NCI-H187 (cell line): ENCODE measurements at places on chromosomes 1 and 21.
A peak's percentile ranks its signal among the peaks of the same experiment; 100 is the strongest.

GRCh38 chr1:32901823-32902534 is 790 bp upstream of the TMEM54 start:
- no peak for DNase-seq

DNA sequence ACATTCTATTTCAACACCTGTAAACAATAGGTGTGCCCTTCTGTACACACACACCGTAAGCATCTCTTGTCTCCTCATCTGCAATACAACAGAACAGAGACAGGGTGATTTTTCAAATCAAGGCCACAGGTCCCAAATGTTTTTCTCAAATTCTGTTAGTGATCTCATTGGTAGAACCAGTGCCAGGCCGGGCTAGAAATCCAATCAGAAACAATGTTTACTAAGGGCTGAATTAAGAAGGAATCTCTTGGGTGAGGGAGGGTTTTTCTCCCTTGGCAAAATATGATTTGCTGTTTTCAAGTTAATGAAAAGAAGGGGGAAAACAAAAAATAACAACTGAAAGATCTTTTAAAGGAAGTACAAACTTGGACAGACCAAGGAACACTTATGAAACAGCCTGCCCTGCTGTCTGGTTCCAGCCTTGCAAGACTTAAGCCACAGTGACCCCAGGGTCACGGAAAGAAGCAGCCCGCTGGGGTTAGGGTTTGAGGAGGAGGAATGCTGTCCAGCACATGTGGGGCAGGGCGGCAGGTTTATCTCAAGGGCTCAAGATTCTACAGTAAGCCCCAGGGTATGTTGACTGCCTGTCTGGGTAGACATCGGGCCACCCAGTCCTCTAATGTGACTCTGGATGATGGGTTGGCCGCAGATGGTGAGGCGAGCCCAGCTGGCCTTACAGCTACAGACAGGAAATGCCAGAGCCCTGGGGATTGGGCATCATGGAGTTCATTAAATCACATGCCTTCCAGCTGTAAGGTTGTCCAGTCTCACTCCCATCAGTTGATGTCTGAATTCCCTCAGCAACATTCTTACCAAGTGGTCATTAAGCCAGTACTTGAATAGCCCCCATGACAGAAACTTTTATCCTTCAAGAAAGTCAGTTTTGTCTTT is 73.3 kb upstream of the SLC44A3 start:
- no peak for DNase-seq

DNA sequence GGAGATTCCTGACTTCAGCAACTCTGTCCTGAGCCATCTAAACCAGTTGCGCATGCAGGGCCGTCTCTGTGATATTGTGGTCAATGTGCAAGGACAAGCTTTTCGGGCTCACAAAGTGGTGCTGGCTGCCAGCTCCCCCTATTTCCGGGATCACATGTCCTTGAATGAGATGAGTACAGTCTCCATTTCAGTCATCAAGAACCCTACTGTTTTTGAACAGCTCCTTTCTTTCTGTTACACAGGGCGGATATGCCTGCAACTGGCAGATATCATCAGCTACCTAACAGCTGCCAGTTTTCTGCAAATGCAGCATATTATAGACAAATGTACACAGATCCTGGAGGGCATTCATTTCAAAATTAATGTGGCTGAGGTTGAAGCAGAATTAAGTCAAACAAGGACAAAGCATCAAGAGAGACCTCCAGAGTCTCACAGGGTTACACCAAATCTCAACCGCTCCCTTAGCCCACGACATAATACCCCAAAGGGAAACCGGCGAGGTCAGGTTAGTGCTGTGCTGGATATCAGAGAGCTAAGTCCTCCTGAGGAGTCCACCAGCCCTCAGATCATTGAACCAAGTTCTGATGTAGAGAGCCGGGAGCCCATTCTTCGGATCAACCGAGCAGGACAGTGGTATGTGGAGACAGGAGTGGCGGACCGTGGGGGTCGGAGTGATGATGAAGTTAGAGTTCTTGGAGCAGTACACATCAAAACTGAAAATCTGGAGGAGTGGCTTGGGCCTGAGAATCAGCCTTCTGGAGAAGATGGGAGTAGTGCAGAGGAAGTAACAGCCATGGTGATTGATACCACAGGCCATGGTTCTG is 2.3 kb downstream of the ZBTB37 start:
- no peak for DNase-seq

DNA sequence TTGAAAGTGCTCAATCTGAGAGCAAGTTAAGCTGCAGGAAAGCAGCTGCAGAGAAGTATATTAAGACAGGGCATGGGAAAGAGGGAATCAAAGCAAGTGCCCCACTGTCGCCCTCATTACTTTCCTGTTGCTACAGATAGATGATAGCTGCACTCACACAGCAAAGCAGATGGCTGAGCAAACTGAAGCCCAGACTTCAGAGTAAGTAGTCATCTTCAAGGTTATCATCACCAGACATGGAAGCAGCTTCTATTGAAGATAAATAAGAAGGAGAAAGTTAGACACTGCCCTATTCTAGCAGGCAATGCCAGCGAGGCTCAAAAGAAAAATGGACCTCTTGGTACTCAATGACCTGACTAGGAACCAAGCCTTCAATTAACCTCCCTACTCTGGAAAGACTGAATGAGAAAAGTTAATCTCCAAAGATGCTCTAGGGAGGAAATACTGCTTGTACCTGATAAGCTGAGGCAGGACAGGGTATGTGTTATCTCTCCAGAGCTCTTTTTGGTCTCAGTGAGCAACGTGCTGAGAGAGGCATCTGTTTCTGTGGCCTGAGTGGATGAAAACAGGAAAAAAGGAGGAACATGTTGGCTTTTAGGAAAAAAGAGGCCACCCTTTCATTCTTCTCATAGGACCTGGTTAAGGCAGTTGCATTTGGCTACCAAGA is 11.1 kb upstream of the MRPL9 start:
- DNase-seq = no peak

GRCh38 chr1:100896481-100896982 is 642 bp downstream of the SLC30A7 start:
- no peak for DNase-seq

DNA sequence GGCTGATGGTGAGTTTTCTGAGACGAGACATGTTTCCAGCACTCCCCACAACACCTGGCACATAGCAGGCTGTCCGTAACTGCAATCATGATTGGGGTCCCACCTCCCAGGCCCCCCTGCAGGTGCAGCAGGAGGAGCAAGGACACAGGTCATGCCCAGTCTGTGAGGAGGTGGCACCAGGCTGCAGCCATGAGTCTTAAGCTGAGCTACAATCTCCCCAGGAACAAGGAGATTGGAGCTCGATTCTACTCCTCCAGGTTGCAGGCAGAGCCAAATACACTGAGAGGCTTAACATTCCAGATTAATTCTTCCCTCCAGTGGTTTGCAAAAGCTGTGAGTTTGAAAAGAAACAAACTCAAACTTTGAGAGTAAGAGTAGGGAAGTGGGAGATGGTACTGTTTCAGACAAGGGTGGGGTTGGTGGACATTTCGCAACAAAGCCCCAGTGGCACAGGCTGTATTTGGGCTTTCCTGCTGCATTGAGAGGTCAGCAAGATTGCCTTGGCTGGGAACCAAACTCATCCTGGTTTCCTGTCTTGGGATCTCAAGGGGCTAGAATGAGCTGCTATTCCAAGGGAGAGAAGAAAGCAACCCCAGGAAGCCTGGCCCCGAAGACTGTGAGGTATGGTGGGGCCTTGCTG is 64.8 kb upstream of the GALNT2 start:
- no peak for DNase-seq

- peak; percentile 15 for DNase-seq
Observed at GRCh38 chr1:23098463-23099170, 70.0 kb downstream of the LUZP1 start.

- no peak for DNase-seq
Observed at GRCh38 chr1:29326123-29326522, 89.8 kb downstream of the PTPRU start.

- no peak for DNase-seq
Observed at GRCh38 chr1:218164930-218165700, 120.0 kb upstream of the RRP15 start.

DNA sequence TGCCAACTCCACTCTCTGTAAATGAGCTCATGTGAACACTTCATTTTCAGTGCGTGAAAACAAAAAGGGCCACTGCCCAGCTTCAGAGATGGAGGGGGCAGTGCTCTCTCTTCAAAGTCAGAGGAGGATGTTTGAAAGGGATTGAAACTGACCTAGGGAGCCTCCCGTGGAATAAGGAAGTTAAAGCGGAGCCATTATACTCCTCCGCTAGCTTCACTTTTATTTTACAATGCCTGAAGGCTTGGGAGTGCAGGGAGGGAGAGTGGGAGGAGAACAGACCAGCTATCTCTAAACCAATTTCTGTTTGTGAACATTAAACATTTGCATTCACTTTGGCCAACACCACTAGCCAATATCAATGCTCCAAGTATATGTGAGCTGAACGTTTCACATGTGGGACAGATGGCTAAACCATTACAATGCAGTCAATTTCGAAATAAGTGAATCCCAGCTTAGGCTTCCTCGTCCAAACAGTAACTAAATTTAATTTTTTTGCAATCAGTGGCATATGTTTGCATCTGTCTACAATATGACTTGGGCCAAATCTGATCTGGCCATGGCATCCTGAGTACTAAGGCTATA is 126.9 kb downstream of the ESRRG start:
- no peak for DNase-seq

- no peak for DNase-seq
Observed at GRCh38 chr1:35883635-35884101, 659 bp downstream of the AGO1 start.

- DNase-seq = no peak
Observed at GRCh38 chr1:170262276-170262939, 116.6 kb downstream of the NTMT2 start.

- no peak for DNase-seq
Observed at GRCh38 chr1:50705041-50705440, 255.0 kb downstream of the FAF1 start.

DNA sequence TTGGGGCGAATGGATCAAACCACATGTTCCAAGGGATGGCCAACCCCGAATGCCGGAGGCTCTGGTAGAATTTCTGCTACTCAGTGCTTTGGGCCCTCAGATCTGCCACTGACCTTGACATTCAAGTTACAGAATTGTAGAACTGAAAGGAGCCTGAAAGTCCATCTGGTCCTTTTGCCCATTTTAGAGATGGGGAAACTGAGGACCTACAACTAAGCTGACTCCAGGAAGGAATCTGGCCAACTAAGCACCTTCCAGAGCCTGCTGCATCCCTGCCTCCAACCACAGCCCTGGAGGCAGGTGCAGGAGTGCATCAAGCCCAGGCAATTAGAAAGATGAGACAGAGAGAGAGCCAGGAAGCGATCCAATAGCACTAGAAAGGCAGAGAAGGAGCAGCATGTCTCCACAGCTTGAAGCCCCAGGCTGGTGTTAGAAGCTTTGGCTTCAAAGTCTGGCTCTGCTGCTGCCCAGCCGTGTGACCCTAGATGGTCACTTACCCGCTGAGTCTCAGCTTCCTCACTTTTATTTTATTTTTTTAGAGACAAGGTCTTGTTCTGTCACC is 1.3 kb upstream of the CTRC start:
- no peak for DNase-seq

GRCh38 chr1:59685101-59685500 is 129.6 kb upstream of the HOOK1 start:
- DNase-seq = no peak

DNA sequence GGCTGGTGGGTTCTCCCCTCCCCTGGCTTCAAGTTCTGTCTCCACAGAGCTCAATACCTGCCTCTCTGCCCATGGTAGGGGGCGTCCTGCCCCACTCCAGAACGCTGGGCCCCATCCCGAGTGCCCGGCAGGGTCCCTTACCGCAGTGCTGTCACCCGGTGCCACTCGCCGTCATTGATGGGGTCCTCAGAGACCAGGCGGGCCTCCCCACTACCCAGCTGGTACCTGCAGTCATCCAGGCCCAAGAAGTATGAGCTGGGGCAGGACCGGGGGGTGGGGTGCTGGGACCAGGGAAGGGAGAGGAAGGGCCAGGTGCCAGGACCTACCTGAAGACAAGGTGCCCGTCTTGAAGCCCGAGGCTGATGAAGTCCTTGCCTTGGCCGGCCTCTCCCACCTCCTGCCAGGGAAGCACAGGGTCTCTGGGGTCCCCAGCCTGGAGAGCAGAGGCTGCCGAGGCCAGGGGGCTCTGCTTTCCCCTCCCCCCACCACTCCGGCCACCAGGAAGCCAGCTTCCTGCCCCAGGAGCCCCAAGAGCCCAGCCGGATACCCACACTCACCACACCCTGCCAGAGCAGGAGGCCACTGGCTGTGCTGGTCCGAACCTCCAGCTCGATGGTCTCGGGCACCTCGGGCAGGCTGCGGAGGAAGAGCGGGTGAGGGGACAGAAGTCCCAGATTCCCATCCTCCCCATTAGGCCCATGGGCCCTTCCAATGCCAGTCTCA is 12.1 kb downstream of the LDLRAD2 start:
- DNase-seq = no peak

- DNase-seq = peak; percentile 89
Observed at GRCh38 chr1:24289937-24290595, 29.1 kb upstream of the GRHL3 start.

- DNase-seq = no peak
Observed at GRCh38 chr1:167689567-167689920, 32.2 kb upstream of the MPZL1 start.
